Uterus (tissue), 4 donors: ENCODE measurements at places on chromosomes 7 and 10. TPM values are rescaled to one million over a fixed set of nuclear protein-coding genes. Genes with fewer than 3 reads are reported as not detected.
A peak's percentile ranks its signal among the peaks of the same experiment; 100 is the strongest.

The IDI1 gene
- 10.8 TPM for total RNA-seq

The MICU1 gene
- 82.0 TPM for total RNA-seq

The INHBA gene
- 18.4 TPM for total RNA-seq

GRCh38 chr7:99106821-99107241, 37.1 kb downstream of the SMURF1 start:
- peak overlapping the region; percentile 56 for H3K27ac ChIP-seq
- H3K4me3 ChIP-seq, result no peak overlapping the region
- no peaks in the 10 kb centered on the region for H3K27me3 ChIP-seq
- no peaks in the 10 kb centered on the region for H3K36me3 ChIP-seq
- peaks cover 11% of the 10 kb centered on the region for H3K4me1 ChIP-seq

The HECTD2 gene
- total RNA-seq, result 65.7 TPM

DNA sequence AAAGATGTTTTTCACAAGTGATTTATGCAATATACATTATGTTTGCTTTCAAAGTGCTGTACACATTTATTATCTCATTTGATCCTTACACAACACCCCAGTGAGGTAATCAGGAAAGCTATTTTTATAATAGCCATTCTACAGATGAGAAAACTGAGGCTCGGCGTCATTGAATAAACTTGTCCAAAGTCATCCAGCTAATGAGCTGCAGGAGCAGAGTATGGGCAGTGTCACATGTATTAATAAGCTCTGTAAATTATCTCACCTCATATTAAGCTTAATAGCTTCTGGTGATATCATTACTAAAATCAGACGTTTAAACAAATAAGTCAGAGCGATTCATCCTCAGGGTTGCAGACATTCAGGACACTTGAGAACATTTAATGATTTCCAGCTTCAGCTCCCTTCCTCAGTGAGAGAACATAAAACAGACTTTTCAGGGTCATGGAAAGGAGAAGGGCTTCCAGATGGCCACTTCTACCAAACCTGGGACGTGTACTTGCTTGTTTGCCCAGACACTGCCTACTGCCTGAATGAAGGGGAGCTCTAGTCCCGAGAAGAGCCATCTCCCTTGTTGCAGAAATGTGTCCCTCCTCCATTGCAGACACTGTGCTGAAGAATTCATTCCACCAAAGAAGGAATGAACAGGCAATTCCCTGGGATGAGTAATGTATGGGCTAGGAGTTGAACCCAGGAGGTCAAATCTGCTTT, 20.5 kb upstream of the FZD1 start:
- no peaks in the 10 kb centered on the region for H3K36me3 ChIP-seq
- no peak overlapping the region for H3K4me3 ChIP-seq
- H3K27ac ChIP-seq, result no peak overlapping the region
- DNase-seq, result no peak
- no peaks in the 10 kb centered on the region for H3K4me1 ChIP-seq

The CHAT gene
- not detected for total RNA-seq

DNA sequence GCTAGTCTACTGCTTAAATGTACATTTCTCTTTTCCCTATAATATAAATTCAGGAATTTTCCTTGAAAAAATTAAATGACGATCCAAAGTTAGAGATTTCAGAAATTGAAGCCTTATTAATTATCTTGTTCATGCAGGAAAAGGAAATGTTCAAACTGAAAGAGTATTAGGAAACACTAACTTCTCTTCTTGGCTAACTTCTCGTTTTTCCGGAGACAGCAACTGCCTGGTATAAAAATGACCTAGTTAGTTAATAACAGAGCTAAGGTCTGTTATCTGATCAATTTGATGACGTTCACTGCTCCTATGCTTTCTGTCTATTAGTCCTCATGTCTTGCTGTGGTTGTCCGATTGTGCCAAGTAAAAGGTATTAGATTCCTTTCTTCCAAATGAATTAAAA, 212.5 kb downstream of the DGKB start:
- H3K36me3 ChIP-seq, result no peaks in the 10 kb centered on the region
- H3K4me3 ChIP-seq, result no peak overlapping the region
